SK-N-SH (cell line): ENCODE measurements at places on chromosomes 3 and 15. TPM values are rescaled to one million over a fixed set of nuclear protein-coding genes. Genes with fewer than 3 reads are reported as not detected.
A peak's percentile ranks its signal among the peaks of the same experiment; 100 is the strongest.

DNA sequence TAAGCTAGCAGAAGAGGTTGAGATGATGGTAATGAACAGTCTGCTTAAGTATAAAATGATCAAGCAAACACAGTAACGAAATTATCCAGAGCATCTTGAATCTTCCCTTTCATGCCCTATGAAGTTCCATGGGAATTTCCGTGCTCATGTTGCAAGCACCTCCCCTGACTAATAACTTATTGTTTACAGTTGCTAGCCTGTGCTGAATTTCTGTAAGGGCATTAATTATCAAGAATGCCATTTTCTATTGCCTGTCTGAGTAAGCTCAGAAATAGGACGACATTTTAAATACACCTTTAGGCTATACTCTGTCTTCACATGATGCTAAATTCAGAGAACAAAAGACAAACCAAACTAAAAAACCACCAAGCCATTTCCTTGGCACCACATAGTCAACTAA lies 257.5 kb upstream of the LRTM1 start:
- peak overlapping the region; percentile 35 for H3K27ac ChIP-seq
- H3K36me3 ChIP-seq: no peaks in the 10 kb centered on the region
- H3K4me1 ChIP-seq: peaks cover 12% of the 10 kb centered on the region
- H3K27me3 ChIP-seq: no peaks in the 10 kb centered on the region
- no peak for DNase-seq
- H3K4me3 ChIP-seq: no peak overlapping the region

- no peak for DNase-seq
- no peaks in the 10 kb centered on the region for H3K36me3 ChIP-seq
- peak overlapping the region; percentile 33; the same call in 1 of the 2 replicates for H3K27ac ChIP-seq
- H3K4me1 ChIP-seq: peaks cover 16% of the 10 kb centered on the region; the same call in 1 of the 2 replicates
- H3K27me3 ChIP-seq: no peaks in the 10 kb centered on the region
- peak overlapping the region; percentile 5; the same call in 1 of the 2 replicates for H3K4me3 ChIP-seq
These were observed 2.2 kb upstream of the HES1 start for GRCh38 chr3:194133661-194134230.

- H3K4me3 ChIP-seq: no peak overlapping the region
- no peaks in the 10 kb centered on the region; the same call in 1 of the 2 replicates for H3K4me1 ChIP-seq
- no peak overlapping the region for H3K27ac ChIP-seq
- no peak for DNase-seq
These were observed 123.6 kb downstream of the SLC25A26 start for GRCh38 chr3:66344391-66344811.

EEFSEC gene
- polyA plus RNA-seq: 10.5 and 12.4 TPM in 2 replicates
